ENCODE measurements at places on chromosomes 2 and 18.

- no peak for DNase-seq
These were observed 516.3 kb upstream of the ID2 start for GRCh38 chr2:8165550-8165949.

DNA sequence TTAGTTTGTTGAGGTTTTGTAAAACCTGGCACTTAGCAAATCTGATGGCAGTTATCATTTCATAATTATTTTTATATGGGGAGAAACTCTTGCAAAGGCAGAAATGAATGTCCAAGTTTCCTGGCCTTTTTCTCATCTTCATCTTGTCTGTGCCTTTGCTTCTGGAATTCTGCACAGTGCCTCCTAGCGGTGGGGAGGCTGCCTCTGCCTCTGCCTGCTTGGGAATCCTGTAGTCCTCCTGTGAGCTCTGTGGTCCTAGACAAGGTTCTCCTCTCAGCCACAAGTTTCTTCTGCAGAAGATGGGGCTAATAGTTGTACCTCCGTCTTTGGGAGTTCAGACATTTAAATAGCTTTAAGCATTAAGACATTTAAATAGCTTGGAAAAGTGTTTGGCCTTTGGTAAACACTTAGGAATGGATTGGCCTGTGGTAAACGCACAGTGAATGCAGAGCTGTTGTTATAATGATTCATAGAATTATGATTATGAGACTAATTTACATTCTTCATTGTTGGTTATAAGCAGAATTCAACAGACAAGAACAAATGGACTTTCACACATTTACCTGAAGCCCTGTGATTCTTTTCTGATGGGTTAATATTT, 101.2 kb downstream of the ZNF236 start:
- no peak for DNase-seq

DNA sequence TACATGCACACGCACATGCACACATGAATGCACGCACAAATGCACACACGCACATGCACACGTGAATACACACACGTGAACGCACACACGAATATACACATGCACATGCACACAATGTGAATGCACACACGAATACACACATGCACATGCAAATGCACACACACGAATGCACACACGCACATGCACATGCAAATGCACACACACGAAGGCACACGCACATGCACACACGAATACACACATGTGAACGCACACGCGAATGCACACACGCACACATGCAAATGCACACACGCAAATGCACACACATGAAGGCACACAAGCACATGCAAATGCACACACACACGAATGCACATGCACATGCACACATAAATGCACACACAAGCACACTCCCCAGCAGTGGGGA, 68.6 kb upstream of the GPC1 start:
- DNase-seq = no peak

DNA sequence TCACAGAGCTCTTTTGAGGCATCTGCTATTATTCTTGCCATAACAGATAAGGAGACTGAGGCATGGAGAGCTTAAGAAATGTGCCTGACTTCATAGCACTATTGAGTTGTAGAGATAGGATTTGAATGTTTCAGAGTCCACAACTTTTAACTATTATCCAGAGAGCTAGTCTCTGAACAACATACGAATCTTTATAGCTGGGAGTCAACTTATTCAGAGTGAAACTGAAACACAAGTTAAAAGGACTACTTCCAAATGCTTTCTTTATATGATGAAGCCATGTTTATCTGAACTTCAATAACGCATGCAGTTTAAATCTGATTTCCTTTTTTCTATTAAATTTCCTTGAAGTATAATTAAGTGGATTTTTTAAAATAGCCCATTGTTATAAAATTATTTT, 268.8 kb downstream of the IKZF2 start:
- no peak for DNase-seq

- no peak for DNase-seq
These were observed 495.7 kb upstream of the SMIM21 start for GRCh38 chr18:75923169-75923568.

GRCh38 chr2:88838165-88838635, 146.7 kb downstream of the RPIA start:
- no peak for DNase-seq

- DNase-seq = no peak
These were observed 235.4 kb upstream of the SLC14A2 start for GRCh38 chr18:45379903-45380302.

- DNase-seq = no peak
These were observed 980.3 kb upstream of the CDH2 start for GRCh38 chr18:29157057-29157780.

DNA sequence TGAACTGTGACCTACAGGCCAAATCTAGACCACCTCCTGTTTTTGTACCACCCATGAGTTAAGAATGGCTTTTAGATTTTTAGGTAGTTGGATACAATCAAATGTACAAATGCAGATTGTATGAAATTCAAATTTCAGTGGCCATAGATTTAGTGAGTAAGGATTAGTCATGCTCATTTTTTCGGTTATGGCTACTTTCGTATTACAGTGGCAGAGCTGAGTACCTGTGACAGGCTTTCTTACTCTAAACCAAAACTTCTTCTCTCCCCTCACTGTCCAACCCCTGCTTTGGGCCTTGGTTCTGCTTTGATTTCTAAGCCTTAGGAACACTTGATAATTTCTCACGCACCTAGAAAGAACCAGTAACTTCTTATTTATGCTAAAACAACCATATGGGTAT, 82.1 kb downstream of the CDC42EP3 start:
- no peak for DNase-seq

DNA sequence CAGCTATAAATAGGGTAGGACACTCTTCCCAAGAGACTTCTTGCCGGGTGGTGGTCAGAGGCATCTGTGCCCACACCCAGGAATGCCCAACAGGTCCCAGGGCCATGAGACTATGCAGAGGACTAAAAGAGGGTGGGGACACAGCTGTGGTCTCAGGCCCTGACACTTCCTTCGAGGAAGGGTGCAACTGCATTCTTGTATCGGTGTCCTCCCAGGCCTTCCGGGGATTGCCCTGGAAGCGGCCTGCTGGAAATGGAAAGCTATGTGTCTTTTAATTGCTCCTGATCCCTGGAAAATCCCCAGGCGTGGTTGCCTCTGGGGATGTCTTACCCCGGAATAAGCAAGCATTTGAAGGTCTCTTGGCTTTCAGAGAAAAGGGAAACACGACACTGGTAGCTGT, 176.7 kb downstream of the SOX11 start:
- no peak for DNase-seq

DNA sequence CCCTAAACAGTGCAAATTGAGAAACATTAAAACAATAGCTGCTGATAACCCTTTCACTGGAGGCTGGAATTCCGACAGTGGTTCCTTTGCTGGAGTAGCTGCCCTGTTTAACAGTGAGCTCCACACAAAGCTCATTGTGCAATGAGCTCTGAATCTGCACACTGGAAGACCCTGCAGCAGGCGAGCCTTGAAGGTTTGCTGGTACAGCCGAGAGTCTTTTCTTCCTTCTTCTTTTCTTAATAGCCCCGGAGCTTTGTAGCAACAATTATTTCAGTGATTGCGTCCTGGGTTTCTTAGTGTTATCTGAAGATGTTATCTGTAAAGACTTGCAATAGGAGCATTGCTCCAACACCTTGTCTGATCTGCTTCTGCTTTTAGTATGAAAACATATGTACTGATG, 50.8 kb upstream of the CXCR4 start:
- DNase-seq = no peak

DNA sequence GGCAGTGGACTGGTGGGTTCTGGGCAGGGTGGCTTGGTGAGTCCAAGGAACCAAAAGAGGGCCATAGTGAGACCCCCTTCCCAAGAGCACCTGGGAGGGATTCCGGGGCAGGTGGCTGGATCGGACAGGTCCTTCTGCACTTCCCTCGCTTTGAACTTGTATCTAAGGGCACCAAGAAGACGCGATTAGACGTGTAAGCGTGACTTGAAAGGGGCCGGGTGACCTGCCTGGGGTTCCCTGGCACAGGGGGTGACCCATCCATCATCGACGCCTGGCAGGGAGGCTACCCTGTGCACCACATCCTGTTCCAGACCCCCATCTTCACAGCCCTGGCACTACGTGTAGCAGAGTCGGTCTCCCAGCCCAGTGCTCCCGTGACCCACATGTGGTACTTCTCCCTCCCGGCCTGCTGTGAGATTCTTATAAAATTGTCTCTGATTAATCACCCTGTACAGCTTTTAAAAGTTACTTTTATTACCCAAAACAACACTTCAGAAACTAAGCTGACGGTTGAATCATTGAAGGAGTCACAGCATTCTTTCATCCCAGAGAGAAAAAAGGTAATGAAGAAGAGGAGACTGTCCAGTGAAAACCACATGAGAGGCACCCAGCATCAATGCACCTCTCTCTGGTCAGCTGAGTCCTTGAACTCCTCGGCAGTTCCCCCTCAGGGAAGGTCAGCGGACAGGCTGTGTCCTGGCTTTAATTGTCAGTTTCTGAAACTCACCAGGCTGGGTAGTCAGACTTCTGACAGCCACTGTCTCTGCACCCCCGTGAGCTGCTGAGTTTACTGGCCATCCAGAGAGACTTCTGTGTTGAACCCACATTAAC, 13.0 kb downstream of the SH3BP4 start:
- DNase-seq = no peak

- no peak for DNase-seq
These were observed 160.5 kb upstream of the RND3 start for GRCh38 chr2:150647943-150648342.

GRCh38 chr18:38868757-38869156, 1303.2 kb upstream of the CELF4 start:
- no peak for DNase-seq

GRCh38 chr2:223970343-223971128, 13.3 kb downstream of the MRPL44 start:
- DNase-seq = peak; percentile 48

- no peak for DNase-seq
These were observed 98.5 kb upstream of the CD226 start for GRCh38 chr18:70046207-70046606.

GRCh38 chr2:557635-558301, 119.4 kb downstream of the TMEM18 start:
- DNase-seq = no peak

DNA sequence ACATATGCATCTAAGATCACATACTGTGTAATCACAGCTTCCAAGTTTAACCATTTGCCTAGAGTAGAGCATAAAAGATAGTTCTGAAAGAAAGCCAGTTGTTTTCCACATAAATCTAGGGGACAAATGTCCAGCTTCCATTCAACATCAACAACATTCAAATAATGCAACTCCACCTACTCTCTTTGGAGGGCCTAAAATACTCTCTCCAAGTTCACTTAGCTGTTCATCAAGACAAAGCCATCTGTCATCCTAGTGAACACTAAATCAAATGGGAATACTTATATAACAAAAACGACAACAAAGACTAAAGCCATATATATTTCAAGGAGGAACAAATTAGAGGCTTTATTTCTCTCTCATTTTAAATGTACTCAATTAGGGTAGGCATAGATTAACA, 221.5 kb upstream of the CDH2 start:
- DNase-seq = no peak

GRCh38 chr2:96161898-96162297, 16.7 kb upstream of the DUSP2 start:
- no peak for DNase-seq

- no peak for DNase-seq
These were observed 111.9 kb upstream of the COL5A2 start for GRCh38 chr2:189291460-189291859.

DNA sequence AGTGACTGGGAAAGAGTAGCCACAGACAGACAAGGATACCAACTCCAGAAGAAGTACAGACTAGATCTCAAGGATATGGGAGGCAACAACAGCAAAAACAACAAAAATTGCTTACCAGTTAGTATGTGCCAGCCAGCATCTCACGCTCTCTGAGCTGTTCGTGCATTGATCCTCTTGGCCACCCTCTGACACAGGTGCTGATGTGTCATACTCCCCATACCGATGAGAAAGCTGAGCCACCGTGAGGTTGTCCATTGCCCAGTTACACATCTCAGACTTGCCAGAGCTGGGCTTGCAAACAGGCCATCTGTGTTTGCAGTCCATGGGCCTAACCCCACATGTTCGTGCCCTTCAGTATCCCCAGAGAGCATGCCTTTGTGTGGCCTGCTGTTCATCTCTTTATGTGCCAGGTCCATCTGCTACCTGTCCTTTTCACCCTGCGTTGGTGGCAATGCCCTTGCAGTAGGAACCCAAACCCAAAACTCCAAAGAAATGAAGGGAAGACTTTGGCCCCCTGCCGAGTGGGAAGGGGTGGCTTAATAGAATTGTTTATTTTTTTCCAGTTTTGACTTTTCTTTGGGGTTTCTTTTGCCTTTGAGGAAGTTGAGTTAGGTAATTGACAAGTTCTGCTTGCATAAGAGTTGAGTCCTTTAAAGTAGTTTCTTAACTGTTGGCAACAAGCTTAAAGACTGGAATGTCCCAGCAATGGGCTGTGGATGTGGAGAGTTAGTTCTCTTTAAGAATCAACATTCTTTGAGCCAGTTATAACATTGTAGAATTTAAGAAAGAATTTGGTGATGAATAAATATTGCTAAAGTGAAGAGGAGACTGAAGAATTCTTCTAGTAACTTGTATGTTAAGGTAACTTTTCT, 46.7 kb downstream of the LYPD6B start:
- no peak for DNase-seq

DNA sequence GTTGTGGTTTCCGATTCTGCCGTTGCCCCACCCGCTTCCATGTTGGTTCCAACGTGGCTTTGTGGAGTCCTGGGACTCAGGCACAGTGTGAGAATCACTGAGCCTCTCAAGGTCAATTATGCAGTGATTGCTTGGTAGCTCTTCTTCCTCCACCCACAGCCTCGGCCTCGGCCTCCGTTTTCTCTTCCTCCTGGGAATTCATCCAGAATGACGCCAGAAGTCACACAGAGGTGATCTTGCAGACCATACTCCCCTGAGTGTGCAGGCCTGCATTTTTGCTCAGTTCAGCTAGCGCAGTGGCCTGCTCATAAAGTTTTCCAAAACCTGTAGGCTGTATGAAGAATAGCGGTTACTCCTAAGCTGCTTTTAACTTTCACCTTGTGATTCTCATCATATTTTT, 273.3 kb downstream of the GBX2 start:
- DNase-seq = no peak
